ENCODE measurements at places on chromosomes 11 and 22.

DNA sequence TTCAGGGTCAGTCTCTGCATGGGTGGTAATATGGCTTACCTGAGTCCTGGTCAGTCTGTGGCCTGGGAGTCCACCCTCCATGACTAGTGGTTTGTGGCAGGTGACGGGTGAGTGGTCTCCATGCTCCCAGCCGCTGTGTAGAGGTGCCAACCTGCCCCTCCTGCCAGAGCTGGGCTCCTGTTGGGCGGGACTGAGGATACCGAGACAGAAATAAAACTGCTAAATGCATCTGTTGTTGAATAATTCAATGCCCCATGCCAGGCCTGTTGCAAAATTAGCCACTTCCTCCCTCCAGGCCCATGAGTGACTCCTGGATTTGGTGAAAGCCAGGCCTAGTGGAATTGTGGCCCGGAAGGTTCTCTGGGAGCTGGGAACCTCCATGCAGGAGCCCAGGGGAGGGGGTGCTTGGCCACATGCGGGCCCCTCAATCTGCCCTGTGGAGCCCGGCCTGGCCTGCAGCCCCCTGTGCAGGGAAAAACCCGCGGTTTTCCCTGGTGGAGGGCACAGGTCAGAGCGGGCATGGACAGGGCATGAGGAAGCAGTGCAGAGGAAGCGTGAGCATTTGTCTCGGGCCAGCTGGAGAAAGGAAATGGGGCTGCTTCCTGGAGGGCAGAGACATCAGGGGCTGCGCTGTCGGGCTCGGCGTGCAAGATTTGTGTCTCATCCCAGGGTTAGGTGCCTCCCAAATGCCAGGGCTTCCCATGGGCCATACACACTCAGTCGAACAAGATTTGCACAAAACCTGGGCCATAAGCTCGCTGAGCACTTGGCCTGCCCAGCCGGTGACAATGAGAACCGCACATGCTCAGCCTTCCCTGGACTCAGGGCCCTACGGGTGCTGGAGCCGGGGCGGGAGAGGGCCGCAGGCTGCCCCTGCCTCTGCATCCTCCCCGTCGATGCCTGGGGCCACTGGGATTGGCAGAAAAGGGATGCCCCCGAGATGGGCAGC, 66.9 kb downstream of the KCNQ1 start:
- DNase-seq: no peak

DNA sequence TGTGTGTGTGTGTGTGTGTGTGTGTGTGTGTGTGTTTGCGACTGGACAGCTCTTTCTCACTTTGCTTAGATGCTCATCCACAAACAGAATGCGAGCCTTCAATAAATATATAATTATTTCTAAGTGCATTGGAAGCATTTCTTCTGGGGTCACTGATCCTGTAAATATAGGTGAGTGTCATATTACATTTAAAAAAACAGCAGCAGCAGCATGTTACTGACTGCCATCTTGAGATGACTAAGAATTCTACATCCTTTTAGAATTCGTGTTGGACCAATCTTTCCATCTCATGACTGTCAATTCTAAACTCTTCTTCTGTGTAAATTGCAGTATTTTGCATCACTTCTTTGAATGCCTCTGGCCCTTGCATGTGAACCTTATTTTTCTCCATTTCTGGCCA, 238.0 kb upstream of the DDI1 start:
- no peak for DNase-seq

DNA sequence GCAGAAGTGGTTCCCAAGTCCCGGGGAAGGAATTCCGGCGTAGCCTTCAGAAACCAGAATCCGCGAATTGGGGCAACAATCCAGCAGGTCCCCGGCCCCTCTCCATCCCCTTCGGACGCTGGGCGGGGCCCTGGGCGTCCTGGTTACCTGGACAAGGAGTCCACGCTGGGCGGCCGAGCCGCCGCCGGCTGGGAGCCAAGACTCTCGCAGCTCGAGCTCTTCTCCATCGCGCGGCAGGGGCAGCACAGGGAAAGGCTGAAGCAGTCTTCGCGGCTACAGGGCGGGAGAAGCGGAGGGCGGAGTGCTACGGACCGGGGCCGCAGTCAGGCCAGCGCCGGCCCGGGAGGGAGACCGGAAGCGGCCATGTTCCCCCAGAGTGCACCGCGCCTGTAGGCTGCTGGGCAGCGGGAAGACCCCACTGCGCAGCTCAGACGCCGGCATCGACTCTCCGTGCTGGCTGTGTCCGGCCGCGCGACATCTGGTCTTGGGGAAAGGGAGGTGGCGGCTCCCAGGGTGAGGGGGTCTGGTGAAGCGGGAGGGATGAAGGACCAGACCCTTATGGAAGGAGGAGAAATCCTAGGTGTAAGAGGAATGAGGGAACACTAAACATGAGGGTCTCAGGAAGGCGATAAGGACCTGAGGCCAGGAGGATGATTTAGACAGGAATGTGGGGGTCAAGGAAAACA, at the start of gene MTMR2:
Gene MTMR2, minus strand, starts transcription at position 380 of the 686 bp plus-strand sequence. Its CDS starts 153 bp downstream, at position 227.
- DNase-seq: peak; percentile 83

DNA sequence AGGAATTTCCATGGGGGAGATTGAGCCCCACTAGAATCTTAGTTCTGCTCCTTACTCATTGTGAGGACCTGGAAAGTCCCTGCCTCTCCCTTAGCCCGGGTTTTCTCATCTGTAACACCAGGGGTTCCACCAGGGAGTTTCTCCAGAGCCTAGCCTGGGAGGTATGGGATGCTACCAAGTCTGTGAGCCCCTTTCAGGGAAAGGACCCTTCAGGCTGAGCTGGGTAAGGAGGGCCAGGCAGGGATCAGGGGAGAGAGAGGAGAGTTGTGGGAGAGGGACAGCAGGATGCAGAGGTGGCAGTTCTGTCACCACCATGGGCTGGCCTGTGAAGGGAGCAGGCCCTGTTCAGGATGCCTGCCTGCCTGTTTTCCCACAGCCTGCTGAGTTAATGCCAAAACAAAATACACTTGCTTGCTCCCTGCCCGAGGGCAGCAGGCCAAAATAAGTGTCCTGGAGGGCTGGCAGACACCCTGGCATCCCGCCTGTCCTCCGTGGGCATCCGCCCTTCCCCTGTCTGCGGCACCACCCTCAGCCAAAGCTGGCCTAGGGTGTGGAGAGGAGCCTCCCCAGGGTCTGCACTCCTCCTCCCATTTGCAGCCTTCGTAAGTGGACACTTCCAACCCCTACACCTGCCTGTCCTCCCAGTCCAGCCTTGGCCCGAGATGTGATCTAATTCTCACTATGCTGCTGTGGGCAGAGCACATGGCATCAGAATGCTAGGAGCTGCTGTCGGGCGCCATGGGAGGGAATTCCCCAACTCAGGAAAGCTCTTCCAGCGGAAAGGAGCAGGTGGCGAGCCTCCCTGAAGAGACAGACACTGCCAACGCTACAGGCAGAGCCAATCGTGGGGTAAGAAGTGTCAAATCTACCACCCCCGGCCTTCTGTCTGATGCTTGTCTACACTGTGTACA, 5.9 kb upstream of the FCHSD2 start:
- no peak for DNase-seq

DNA sequence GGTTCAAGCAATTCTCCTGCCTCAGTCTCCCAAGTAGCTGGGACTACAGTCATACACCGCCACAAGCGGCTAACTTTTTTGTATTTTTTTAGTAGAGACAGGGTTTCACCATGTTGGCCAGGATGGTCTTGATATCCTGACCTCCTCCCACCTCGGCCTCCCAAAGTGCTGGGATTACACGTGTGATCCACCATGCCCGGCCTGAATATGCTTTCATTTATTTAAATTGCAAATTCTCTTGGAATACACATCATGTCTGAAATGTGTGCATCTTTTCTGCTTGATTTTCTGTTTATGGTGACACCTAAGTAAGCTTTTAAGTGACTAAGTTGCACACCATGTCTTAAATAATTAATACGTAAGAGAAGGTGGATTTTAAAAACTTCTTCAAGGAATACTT, 31.7 kb downstream of the IZUMO1R start:
- no peak for DNase-seq
